ENCODE measurements at places on chromosomes 16 and 17.

GRCh38 chr16:78778101-78779004, 678.9 kb downstream of the WWOX start:
- peak; percentile 25 for DNase-seq

DNA sequence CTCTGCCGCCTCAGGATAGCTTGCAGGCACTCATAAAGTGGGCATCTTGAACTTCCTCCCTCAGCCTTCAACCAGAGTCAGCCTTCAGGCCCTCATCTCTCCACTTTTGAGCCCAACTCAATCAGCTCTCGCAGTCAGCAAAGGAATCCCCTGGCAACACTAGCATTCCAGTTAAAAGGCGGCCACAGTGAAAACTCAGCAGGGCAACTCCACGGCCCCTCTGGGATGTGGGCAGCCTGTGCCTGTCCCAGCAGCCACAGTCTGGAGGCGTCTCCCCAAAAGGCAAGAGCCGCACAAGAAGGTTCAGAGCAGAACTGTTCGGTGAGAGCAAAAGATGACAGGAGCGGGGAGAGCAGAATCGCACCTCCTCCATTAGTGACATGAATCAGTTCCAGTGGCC, 9.0 kb downstream of the TMEM11 start:
- DNase-seq, result no peak

DNA sequence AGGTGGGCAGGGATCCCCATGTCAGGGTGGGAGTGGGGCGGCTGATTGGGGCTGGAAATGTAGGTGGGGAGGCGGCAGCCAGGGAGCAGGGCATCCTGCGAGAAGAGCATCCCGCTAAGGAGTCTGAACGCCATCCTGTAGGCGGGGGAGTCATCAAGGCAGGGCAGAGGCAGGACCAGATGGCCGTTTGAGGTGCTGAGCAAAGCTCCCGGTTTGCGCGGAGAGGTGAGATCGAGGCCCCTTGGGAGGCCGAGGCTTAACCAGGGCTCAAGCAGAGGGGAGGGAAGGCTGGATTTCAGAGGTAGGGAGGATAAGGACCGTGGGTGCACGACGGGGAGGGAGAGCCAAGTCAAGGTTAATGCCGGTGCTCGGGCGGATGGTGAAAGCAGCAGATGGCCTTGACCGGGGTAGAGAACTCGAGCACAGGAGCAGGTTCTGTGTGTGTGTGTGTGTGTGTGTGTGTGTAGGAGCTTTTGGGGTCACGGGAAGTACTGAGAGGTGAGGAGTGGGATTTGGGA, 472 bp upstream of the NME2 start:
- no peak for DNase-seq

GRCh38 chr17:30927756-30928155, 6.0 kb downstream of the ADAP2 start:
- DNase-seq, result no peak

GRCh38 chr17:43697937-43698336, 36.2 kb upstream of the MEOX1 start:
- no peak for DNase-seq

GRCh38 chr17:5545051-5545987, 39.0 kb downstream of the NLRP1 start:
- no peak for DNase-seq

- no peak for DNase-seq
Observed at GRCh38 chr16:65318138-65318537, 196.3 kb upstream of the CDH11 start.

DNA sequence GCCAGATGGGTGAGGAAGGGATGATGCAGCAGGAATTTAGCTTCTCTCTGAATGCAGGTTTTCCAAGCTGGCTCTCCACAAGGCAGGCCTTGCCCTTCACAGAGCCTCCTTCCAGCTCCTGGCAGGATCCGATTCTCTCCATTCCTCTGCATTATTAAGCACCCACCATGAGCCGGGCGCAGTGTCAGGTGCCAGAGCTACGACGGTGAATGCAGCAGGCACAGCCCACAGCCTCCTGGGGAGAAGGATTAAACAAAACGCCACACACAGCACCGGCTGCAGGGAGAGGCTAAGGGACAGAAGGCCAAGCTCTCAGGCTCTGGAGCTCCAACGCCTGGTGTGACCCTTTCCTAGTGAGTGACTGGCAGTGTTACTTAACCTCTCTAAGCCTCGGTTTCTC, 7.1 kb upstream of the MT2A start:
- DNase-seq, result no peak

DNA sequence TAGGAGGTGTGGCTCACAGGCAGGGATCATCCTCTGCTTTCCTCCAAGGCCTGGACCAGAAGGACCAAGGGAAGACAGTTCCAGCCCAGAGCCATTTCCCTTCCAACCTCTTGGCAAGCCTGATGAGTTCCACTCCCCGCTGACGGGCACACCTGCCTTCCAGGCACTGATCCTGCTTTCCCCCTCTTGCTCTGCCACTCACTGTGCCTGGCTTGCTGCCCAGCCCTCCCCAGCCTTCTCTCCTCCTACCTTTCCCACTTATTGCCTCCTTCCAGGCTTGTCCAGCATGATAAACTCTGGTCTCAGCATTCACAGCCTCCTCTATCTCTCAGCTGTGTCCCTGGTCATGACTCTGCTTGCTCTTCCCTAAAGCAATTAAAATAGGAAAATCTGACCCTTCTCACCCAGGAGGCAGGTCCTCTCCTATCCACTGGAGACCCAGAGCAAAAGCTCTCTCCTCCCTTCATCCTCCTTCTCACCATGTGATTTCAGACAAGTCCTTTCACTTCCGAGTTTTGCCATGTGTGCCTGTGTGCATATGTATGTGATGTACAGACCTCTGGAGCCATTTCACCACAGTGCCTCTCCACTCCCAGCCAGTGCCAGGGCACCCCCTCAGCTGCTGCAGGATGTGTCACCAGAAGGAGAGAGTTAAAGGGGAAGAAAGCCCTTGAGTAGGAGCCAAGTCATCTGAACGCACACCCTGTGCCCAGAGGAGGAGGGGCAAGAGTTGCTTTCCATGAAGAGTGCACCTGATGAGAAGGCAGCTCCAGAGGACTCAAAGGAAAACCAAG, 13.4 kb upstream of the TMEM170A start:
- DNase-seq, result no peak

GRCh38 chr17:4919511-4920047, 12.5 kb upstream of the GP1BA start:
- DNase-seq, result no peak

DNA sequence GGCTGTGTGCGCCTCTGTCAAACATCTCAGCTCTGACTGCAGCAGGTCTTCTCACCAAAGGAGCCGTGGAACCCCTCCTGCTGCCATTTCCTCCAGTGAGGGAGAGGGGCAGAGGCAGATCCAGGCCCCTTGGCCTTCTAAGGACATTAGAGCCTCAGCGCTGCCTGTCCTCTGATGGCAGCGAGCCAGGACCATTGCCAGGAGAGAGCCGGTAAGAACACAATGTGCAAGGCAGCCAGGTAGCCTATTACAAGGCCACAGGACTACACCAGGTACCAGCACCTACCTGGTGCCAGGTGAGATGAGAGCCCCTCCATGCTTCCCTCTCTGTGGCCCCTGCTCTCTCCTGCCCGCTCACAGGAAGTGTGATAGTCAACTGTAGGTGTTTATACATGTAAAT, 11.0 kb downstream of the LRRC75A start:
- no peak for DNase-seq

DNA sequence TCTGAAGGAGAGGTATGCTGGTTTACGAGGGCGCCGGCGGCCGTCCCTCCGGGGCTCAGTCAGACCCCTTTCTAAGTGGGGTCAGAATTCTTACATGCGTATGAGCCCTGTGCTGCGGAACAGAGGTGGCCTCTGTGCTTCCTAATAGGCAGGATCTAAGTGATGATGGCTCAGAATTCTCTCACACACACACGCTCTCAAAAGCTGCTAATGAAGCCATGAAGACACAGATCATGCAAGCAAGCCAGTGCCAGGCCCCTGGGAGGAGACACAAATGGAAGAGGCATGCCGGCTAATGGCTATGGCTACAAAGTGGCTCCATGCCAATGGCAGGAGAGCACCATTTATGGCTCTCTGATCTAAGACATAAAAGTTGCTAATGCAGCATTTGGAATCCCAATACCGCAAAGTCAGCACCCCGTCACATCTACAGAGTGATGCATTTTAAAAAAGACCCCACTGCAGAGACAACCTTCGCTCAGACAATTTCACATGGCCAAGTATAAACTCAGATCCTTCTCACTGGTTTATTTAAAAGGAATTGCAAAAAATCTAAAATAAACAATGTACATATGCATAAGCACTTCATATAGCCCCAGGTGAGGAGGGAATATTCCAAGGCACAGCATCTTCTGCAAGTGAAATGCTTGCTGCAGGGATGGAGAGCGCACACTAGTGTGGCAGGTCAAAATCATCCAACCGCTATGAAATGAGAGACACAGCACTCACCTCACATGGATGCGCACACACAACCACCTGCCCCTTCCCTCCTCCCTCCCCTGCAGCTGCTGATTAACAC, 24.5 kb downstream of the NPLOC4 start:
- DNase-seq, result no peak

DNA sequence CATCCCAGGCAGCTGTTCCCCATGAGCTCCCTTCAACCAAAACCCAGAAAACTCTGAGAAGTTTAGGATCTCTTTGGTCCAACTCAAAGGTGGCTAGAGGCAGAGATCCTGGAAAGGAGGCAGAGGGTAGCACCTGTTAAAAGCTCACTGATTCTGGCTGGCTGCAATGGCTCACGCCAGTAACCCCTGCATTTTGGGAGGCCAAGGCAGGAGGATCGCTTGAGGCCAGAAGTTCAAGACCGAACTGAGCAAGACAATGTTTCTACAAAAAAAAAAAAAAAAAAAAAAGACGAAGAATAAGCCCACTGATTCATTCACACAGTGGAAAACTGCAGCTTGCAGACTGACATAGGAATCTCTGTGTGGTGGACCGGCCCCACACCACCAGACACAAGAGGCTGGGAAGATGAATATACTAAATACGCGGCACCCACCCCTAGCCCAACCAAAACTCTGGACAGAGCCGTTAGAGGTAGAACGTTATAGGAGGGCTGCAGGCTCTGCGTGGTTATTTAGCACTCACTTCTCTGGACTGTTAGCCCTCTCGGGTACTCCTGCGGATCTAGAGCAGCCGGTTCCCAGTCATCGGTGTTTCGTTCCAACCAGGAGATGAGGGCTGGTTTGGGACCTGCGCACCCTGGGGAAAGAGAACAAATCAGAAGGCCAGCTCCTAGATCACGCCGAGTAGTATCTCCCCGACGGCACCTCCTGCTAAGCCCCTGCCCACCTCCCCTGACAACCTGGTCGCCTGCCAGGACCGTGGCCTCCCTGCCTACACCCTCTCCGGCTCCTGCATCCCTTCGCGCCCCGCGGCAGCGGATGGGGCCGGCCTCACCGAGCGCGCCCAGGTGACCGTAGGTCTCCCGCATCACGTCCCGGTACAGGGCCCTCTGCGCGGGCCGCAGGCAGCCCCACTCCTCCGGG, 925 bp downstream of the ZNF689 start:
- DNase-seq, result peak; percentile 16

GRCh38 chr17:82384730-82385481, 13.3 kb downstream of the UTS2R start:
- DNase-seq, result no peak

DNA sequence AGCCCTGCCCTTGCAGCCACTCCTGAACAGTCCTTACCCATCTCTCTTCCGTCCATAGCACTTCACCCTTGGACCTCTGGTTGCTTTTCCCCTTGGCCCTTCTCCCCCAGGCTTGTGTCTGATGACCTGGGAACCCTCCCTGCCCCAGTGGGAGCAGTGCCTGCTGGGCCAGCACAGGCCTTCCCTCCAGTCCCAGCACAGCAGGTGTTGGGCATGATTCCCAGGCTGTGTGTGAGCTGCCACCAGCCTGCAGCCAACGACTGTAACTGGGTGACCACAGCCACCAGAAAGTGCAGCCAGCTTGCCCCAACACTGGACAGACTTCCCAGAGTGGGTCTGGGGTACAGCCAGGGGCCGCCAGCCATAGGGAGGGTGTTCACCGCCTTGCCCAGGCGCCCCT, 30.0 kb downstream of the CRAMP1 start:
- no peak for DNase-seq

DNA sequence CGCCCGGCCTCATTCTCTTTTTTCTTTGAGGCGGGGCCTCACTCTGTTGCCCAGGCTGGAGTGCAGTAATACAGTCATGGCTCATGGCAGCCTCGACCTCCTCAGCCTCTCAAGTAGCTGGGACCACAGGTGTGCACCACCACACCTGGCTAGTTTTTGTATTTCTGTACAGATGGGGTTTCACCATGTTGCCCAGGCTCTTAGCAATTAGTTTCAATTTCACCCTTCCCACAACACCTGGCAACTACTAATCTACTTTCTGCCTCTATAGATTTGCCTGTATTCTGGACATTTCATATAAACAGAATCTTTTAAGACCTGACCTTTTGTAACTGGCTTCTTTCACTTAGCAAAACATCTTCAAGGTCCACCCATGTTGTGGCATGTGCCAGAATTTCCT, 8.0 kb upstream of the NT5M start:
- no peak for DNase-seq

Measured in CD4-positive, alpha-beta T cell treated with Interleukin-4 for 4 hours (primary cell).